ENCODE measurements at places on chromosomes 3 and 15.

DNA sequence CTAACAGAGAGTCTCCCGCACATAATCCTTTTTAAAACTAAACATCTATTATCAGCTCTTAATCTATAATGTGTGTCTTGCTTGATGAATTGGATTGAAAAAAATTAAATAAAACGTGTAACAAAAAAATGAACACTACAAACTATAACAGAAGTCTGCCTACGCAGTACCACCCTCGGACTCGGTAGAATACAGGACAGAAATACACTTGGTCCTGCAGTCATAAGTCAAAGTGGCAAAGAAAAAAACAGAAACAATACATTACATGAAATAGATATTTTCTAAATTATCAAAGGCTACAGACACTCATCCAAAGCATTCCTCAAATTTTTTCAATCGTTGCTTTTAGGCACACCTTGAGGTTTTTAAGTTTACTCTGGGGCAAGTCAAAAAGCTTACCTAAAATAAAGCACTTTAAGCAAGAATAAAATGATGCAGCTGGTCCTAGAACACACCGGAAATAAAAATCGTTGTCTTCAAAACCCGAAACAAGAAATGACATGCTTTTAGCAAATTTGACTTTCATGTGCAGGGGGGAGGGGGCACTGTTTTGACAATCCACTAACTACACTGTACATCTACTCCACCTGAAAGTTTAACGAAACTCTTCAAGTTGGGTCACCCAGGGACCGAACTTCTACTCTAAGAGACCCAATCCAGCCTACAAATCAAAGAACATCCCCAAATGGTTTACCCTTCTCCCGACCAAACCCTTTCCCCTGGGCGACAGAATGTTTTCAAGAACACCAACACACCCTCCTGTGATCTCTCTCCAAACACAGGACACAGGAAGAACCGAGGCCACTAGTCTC is 1.3 kb downstream of the ADAM10 start:
- DNase-seq: no peak

GRCh38 chr3:116947148-116947547 is 237.6 kb downstream of the TUSC7 start:
- no peak for DNase-seq

DNA sequence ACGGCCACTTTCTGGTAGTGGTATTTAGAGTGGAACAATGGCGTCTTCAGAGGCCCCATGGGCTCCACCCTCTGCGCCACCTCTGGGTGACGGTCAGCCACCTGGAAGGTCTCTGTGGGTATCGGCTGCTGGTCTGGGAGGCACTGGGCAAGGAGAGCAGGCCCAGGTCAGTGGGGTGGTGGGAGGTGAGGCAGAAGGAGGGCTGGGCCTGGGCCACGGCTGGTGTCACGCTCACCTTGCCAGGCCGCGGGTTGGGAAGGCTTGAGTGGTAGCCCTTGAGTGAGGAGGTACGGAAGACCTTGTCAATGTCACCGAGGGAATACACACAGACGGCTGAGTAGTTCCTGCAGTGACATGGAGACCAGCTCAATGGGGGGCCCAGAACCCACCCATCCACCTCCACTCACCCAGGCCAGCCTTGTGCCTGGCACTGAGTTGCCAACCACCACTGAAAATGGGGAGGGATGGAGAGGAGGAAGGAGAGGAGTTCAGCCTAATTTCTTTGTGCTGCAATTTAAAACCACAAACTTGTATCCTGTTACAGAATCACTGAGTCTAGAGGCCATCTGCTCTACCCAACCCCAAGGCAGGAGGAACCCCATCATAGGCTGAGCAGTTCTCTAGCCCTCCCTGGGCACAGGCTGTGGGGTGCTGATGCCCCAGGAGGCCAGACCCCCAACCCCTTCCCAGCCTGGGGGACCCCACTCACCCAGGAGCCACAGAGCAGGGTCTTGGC is 19.0 kb downstream of the SEMA7A start:
- no peak for DNase-seq

GRCh38 chr3:111613294-111613693 is 18.1 kb upstream of the ZBED2 start:
- DNase-seq: no peak

GRCh38 chr15:88913850-88914169 is 631 bp upstream of the MFGE8 start:
- no peak for DNase-seq

DNA sequence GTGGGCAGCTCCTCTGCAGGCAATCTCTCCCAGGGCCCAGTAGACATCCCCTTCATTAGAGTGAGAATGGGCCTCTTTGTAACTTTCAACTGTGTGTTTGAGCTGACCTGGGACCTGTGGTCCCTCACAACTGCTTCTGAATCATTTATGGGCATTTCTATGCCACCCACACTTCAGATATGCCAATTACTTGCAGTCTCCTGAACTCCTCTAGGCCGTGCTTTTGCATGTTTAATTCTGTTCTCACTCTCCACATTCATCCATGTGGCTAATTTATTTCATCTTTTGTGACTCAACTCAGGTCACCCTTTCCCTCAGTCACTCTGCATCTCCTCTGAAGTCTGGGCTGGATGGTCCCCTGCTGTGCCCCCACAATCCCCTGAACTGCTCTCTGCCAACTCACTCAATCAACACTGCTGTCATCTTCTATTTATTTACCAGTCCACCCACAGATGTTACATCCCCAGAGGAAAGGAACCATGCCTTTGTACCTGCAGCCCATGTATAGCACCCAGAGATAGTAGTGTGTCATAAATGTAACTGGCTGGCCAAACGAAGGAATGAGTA is 364.7 kb downstream of the EPHB1 start:
- DNase-seq: no peak

GRCh38 chr3:169668072-169668956 is 4.8 kb upstream of the MECOM start:
- DNase-seq: peak; percentile 7

- DNase-seq: peak; percentile 48
These were observed 22.1 kb downstream of the CNTN3 start for GRCh38 chr3:74592359-74592758.

DNA sequence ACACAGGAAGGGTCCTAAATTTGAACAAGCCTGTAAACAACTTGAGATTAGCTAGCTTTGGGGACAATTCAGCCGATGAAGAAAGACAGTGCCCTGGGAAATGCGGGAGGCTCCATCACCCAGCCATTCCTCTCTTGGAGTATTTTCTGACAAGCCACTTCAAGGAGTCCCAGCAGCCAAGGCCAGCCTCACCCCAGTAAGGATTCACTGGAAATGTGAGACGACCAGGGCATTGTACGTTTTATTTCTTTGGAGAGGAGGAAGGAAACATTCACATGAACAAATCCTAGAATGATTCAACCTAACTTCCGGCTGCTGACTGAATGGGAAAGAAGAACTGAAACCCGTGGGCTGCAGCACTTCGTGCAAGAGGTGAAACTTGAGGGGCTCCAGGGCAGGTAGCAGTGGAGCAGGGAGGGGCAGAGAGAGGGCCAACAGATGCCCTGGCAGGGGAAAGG is 116.4 kb upstream of the ARHGEF3 start:
- DNase-seq: no peak

DNA sequence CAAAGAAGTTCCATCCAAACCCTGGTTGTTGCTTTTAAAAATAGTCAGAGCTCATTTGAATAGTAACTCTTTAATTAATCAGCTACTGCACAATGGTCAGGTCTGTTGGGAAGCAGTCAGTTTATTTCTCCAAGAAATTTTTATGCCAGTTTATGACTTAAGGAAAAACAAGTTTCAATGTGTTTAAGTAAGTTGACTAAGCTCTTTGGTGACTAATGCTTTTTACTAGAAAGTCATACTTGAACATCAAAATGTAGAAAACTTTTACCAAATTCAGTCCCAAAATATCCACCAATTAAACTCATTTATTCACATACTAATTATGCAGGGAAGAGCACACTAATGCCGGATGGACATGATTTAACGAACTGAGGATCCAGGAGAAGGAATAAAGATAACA is 22.1 kb downstream of the PRICKLE2 start:
- no peak for DNase-seq

- peak; percentile 88 for DNase-seq
These were observed 5.8 kb upstream of the TATDN2 start for GRCh38 chr3:10242182-10243065.

DNA sequence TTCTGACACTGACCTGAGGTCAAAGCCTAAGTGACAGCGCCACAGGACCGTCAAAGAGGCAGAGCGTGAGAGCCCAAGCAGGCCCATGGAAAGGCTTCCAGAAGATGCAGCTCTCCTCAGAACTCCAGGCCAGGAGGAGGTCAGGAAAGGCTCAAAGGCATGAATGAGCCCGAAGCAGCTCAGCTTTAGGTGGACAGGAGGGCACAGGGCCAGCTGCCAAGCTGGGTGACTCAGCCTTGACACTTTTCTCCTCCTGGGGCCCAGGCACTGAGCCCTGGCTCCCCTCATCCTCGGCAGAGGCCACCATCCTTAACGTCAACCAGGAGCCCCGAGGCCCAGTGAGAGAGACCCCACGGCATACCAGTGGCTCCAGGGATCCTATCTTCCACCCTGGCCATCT is 62.9 kb downstream of the ADCY5 start:
- peak; percentile 16 for DNase-seq

- no peak for DNase-seq
These were observed 6.9 kb downstream of the MITF start for GRCh38 chr3:69746119-69746518.

DNA sequence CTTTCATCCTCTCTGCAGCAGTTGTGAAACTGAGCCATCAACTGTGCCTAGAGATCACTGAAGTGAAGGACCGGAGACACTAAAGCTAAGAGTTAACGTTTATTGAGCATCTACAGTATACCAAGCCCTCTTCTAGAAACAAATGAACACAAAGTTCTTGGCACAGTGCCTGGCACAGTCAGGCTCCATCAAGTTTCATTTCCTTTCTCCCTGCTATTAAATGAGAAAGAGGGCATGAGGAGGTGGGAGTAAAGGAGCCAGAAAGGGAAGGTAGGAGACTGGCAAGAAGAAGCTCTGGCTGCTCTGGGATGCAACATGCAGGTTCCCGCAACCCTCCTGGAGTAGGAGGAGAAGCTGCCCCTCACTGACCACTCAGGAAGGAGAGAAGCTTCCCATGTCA is 30.6 kb downstream of the CYP19A1 start:
- DNase-seq: no peak

GRCh38 chr3:119619094-119619493 is 21.4 kb downstream of the PLA1A start:
- no peak for DNase-seq

DNA sequence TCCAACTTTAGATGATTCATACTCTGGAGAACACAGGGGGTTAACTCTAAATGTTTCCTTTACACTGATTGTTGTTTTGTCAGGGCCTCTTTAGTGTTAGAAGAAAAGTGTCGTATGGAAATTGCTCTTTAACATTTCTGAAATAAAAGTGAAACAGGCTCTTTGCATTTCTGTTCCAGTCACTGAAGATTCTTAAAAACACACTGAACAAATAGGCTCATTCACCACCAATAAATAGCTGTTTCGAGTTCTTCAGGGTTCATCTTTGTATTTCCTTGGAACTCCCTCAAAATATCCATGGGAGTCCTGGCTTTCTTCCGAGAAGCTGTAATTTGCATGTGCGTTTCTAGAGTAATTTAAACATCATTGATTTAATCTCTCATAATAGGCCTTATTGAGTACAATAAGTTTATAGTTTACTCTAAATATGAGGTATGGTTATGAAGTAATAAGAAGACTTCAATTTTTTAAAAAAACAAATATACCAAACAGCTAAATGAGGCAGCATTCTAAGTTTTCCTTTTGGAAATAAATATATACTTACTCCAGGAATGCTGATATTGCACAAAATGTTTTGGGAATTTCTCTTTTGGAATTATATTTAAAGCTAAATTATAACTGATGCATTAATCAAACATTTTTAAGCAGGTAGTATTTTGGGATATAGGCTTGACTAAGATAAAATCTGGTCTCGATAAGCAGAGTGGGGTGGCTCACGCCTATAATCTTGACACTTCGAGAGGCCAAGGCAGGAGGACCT is 327.4 kb downstream of the EPHA3 start:
- peak; percentile 20 for DNase-seq

- DNase-seq: no peak
These were observed 74.6 kb upstream of the BNC1 start for GRCh38 chr15:83358972-83359564.

- DNase-seq: no peak
These were observed 22.3 kb downstream of the HACD2 start for GRCh38 chr3:123562547-123562946.

- no peak for DNase-seq
These were observed 99.7 kb downstream of the PRICKLE2 start for GRCh38 chr3:64125561-64125960.

- DNase-seq: no peak
These were observed 41.0 kb downstream of the CTDSPL start for GRCh38 chr3:37902674-37903073.

GRCh38 chr3:152307829-152308474 is 39.2 kb downstream of the MBNL1 start:
- DNase-seq: peak; percentile 73

- DNase-seq: no peak
These were observed 68.5 kb downstream of the CPN2 start for GRCh38 chr3:194282436-194283122.

DNA sequence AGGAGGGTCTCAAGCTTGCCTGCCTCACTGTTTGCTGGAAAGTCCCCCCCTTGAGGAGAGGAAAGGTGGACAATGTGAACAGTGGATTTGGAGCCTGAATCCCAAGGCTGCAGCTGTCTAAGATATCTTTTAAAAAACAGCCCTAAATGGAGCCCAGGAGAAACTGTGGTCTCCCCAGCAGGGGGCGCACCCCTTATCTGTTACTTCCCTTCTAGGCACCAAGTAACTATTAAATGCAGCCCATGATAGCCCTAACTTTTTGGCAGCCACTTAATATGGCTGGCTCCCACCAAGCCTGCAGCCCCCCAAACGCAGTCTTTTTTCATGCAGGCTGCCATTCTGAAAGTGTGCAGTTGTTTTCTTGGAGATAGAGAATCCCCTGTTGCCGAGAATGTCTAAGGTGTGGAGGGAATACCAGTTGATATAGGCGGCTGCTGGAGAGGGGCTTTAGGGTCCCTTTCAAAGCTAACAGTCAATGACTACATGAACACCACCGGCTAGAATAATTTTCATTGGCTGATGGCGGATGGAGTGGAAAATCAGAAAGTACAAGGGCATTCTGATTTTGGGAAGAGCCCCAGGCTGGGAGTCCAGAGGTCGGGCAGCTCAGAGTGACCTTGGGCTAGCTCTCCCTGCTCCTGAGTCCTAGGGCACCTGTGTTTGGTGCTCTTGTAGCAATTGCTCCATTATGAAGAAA is 1.3 kb downstream of the RHCG start:
- DNase-seq: no peak

GRCh38 chr3:196638861-196639482 is 522 bp upstream of the NRROS start:
- no peak for DNase-seq

Data from fibroblast of skin of right biceps (primary cell).